Activated T-cell treated with anti-CD3 and anti-CD28 coated beads, Interleukin-2, amount 50 U/mL, for 72 hours (primary cell): ENCODE measurements at places on chromosomes 7 and 10. TPM values are rescaled to one million over a fixed set of nuclear protein-coding genes. Genes with fewer than 3 reads are reported as not detected.

DNA sequence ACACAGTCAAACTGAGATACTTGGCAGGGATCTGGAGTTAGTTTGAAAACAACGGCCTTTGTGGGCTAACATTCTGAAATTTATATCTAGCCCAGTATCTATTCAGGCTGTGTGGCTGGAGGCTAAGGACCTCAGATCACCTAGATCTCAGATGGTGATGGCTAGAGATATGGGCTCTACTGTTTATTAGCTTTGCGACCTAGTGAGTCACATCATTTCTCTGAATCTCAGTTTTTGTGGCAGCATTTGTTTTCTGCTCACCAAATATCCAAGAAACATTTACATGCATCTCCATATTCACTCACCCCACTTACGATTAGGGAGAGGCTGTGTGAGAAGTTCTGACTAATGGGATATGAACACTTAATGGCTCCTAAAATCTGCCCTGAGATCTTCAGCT, 503.9 kb downstream of the KIF20B start:
- no peak for DNase-seq

DNA sequence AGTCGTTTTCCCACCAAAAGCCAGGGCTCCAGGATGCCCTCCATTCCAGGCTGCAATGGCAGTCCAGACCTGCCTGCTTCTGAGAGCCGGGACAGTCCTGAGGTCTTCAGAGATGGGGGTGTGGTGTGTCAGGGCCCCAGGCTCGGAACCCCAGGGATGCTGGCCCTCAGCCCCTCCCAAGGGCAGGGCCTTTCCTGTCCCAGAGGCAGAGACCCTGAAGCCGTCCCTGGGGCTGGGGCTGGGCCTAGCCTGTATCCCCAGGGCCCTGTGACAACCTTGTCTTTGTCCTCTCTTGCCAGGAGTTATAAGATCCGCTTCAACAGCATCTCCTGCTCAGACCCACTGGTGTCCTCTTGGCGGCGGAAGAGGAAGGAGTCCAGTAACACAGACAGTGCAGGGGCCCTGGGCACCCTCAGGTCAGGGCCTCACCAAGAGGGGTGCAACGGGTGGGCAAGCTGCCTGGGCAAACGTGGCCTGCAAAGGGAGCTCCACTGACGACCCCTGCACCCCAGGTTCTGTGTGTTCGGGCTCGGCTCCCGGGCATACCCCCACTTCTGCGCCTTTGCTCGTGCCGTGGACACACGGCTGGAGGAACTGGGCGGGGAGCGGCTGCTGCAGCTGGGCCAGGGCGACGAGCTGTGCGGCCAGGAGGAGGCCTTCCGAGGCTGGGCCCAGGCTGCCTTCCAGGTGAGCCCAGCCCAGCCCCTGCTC, 15.9 kb downstream of the NOS3 start:
- no peak for DNase-seq

Gene CYP17A1
- total RNA-seq, result not detected

- no peak for DNase-seq
These were observed 435.7 kb upstream of the GALNT17 start for GRCh38 chr7:70696201-70696754.

DNA sequence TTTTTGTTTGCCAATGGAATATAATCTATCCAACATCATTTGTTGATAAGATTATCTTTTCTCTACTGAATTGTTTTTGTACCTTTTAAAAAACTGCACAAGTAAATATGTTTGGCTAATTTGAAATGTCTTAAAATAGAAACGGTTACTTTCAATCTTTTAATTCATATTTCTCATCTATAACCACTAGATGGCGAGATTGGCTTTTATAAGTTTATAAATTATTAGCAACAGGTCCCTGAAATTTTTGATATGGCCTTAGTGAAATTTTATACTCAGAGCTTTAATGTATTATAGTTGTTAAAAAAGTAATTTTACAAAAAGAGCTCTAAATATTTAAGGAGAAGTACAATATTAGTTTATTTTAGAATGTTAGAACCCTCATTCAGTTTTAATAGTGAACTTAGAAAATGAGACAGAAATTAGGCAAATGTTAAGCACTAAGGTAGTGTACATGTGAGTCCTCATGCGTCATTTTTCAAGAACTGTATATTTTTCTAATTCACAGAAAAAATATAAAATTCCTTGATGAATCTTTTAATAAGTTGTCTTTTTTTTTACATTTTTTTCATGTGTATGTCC, 592.5 kb downstream of the ARL4A start:
- no peak for DNase-seq

Gene ELN
- total RNA-seq, result not detected

Gene PCGF5
- 69.0 TPM for total RNA-seq

Gene ITPRID1
- not detected for total RNA-seq

Gene CDC14C
- total RNA-seq, result not detected

GRCh38 chr7:43590862-43591557, 8.1 kb downstream of the STK17A start:
- peak; percentile 75 for DNase-seq

DNA sequence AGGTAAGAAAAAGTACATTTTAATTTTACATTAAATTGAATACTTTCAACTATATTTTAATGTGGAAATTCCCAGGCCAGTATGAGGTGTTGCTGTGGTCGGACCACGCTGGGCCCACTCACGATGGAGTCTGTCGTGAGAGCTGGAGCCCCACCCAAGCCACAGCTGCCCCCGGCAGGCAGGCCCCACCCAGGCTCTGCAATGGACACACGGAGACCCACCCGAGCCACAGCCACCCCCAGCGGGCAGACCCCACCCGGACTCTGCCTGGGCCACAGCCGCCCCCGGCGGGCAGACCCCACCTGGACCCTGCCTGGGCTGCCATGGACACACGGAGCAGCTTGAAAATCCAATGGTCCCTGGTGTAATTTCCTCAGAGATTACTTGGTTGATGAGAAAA, 141.3 kb downstream of the PTPRN2 start:
- DNase-seq, result no peak

GRCh38 chr10:114081911-114082583, 38.4 kb downstream of the ADRB1 start:
- no peak for DNase-seq

Gene CALML5
- not detected for total RNA-seq

Gene GOLGA7B
- total RNA-seq, result 0.83 TPM

Gene MRPL32
- total RNA-seq, result 64.5 TPM

DNA sequence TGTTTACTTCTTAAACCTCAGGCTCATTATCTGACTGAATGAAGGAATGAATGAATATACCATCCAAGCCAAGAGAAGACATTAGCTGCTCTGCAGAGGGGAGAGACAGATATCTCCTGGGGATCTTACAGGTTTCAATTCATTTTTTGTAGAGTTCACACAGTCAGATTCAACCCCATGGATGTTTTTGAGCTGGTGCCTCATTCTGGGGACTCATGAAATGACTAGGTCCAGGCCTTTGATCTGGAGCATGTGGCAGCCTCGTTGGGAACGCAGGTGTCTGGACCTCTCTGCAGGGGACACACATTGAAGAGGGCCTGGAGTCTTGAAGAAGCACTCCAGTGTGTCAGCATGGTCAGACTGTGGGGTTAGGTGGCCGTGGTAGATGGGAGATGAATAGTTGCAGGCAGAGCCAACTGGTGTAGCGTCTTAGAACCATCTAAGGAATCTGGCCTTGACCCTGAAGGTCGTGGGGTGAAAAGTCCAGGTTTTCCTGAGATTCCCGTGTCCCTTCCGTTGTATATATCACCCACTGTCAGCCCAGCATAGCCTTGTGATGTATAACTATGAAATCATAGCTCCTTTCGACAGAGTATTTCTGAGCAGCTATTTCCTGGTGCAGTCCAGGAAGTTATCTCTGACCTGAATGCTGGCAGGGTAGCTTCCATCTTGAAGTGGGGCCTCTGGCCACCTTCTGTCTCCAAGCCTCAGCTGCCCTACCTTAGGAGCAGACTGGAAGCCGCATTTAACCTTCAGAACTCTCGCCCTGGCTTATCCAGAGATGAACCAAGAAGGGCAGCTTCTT, 22.3 kb downstream of the BTBD16 start:
- peak; percentile 10 for DNase-seq

- DNase-seq, result peak; percentile 66
These were observed 1.6 kb downstream of the SPOCK2 start for GRCh38 chr10:72086466-72087391.

DNA sequence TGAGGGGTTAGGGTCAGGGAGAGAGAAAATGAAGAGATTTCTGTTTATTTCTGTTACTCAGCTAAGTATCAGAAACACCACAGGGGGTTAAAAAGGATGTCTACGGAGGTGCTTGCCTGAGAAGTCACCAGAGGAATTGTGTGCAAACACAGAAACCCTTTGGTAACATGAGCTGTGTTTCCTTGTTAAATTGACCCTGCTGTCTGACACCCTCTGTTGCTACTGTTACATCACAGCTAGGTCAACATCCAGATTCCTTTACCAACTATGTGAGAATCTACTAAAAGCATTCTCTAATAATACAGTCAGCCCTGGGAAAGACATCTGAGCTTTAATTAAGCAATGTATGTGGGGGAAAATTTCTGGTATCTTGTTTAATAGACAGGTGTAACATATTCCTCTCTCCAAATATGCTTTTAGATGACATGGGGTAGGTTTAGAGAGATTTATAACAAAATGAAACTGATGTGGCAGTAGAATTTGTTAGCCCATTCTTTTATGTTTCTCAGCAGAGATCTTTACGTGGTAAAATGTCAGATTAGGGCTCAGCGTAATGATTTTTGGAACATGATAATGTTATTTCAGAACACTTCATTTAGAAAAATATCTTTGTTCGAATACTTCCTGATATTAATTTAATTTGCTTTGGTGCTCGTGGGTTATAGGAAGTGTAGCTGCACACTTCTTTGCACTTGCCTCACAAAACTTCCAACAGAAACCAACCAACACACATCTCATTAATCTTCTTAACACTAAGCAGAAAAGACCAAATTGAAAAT, 168.0 kb upstream of the AHR start:
- DNase-seq, result no peak

Gene FEZF1
- not detected for total RNA-seq

Gene CYREN
- total RNA-seq, result 33.4 TPM

Gene TRPV6
- total RNA-seq, result 0.05 TPM

Gene ARF5
- 114 TPM for total RNA-seq

Gene PTPRZ1
- not detected for total RNA-seq

Gene TYSND1
- 11.8 TPM for total RNA-seq

DNA sequence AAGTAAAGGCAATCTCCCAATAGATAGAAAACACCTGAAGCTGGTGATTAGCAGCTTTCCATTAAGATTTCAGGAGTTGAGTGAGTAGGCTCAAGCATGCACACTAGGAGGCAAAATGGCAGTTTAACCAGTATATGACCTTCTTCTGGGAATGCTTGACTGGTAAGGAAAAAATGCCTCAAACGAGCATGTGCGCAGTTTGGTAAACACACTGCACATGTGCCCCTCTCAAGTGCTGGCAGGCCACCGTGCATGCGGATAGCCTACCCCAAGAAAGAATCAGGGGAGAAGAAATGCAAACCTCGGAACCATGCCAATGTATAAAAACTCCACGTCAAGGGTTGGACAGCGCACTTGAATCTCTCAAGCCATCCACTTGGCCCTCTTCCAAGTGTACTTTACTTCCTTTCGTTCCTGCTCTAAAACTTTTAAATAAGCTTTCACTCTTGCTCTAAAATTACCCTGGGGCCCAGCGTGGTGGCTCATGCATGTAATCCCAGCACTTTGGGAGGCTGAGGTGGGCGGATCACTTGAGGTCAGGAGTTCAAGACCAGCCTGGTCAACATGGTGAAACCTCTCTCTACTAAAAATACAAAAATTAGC, 98.8 kb upstream of the CDK1 start:
- DNase-seq, result no peak

GRCh38 chr7:69840248-69840647, 242.0 kb downstream of the AUTS2 start:
- no peak for DNase-seq

DNA sequence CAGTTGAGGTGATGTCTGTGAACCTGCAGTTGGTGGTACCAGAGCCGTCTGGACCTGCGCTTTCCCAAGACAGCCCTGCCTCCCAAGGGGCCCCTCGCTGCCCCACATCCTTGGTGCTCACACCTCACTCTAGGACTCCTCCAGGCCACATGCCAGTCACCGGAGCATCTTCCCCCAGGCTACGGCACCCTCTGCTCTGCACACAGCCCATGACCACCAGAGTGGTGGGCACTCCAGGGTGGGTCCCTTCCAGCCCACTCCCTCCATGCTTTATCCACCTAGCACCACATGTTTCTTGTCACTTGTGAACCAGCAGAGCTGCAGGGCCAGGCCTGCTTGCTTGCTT, 183.7 kb upstream of the SH2B2 start:
- DNase-seq, result no peak

DNA sequence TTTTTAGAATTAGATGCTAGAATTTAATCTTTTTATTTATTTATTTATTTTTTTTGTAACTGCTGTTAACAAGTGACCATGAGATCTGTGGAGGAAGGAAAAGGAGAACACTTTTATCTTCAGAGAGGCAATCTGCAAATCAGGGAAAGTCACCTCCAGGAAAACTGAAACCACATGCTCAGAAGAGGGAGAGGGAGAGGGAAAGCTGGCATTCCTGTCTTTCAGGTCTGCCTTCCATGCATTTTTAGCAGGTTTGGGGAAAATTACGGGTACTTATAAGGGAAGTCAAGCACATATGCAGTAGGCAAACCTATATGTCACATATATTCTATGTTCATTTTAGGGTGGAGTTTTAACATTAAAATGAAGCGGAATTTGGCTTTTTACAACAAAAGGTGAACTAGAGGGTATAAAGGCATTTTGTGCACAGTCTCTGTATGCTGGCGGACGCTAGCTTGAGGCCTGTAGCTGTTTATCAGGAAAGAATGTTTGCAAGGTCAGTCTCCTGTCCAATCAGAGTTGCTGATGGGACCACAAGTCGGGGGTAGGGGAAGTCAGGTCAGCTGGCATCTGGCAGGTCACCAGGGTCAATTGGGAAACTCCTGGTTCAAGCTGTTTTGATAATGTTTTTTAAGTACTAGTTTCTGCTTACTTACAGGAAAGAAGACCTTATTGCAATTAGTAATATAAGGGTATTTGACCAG, 333.5 kb downstream of the GPR158 start:
- no peak for DNase-seq

Gene CUL2
- 37.9 TPM for total RNA-seq

Gene PLAC9
- not detected for total RNA-seq

GRCh38 chr7:110841840-110842545, 248.9 kb upstream of the LRRN3 start:
- no peak for DNase-seq
